ENCODE measurements at places on chromosomes 2 and 18.

GRCh38 chr18:79548621-79548985 is 131.0 kb upstream of the CTDP1 start:
- no peak for DNase-seq

DNA sequence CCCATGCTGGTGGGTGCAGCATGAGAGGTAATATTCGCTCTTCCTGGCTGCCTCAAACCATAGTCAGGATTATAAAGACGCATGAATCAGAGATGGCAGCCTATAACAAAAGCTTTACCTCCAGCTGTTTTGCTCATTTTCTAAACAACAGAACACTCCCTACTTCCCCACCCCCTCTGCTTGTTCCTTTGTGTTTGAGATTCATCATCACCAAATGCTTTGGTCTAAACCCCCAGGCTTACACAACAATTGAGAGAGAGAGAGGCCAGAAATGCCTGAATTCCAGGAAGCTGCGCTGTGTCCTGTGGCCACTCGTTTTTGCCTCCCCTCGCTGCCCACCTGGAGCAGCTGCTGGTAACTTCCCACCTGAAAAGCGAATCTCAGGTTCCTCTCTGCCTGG is 78.8 kb upstream of the CAPN13 start:
- DNase-seq: no peak

- DNase-seq: no peak
Observed at GRCh38 chr18:31203794-31204148, 41.1 kb upstream of the DSC1 start.

- no peak for DNase-seq
Observed at GRCh38 chr2:26054598-26055348, 20.9 kb downstream of the RAB10 start.

- DNase-seq: no peak
Observed at GRCh38 chr2:85549826-85550225, 10.9 kb downstream of the MAT2A start.

DNA sequence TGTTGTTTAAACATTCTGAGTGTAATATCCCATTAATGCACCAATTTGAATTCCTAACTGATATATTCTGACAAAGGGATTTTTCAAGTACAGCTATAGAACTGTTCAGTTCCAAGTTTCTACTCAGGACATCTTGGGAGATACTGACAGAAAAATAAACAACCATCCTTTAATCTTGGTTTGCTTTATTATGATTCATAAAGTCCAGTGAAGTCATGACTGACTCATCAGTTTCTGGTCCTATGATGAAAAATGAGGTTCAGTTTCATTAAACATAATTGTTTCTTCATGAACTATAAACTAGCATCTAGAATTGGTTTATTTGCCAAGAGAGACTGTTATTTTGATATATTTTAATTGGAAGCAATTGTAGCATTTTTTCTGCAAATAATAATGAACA is 896.2 kb downstream of the CCDC85A start:
- no peak for DNase-seq

DNA sequence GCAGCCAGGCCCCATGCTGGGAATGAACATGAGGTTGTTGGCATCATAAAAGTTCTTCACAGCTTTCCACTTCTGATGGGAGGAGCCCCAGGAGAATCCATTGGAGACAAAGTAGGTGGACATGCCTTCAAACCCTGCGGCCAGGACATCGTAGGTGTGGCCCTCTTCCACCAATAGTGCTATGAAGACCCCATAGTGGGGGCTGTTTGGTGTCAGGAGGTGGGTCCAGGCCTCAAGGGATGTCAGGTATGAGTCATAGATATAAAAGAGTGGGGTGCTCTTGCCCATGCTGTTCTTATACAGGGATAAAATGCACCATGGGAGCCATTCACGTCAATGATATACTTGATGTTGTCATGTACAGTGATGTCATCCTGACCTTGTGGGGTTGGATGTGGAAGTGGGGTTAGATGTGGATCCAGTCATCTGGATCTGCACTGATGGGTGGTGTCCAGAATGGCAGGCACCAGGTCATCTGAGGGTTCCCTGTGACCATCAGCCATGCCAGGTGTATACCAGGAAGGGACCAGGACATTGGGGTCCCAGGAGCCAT is 22.1 kb upstream of the MCM6 start:
- no peak for DNase-seq

GRCh38 chr2:88054782-88055370 is 707 bp downstream of the KRCC1 start:
- no peak for DNase-seq

GRCh38 chr2:130985206-130985780 is 108.0 kb downstream of the FAM168B start:
- no peak for DNase-seq

GRCh38 chr2:58195662-58196061 is 45.5 kb downstream of the FANCL start:
- no peak for DNase-seq

DNA sequence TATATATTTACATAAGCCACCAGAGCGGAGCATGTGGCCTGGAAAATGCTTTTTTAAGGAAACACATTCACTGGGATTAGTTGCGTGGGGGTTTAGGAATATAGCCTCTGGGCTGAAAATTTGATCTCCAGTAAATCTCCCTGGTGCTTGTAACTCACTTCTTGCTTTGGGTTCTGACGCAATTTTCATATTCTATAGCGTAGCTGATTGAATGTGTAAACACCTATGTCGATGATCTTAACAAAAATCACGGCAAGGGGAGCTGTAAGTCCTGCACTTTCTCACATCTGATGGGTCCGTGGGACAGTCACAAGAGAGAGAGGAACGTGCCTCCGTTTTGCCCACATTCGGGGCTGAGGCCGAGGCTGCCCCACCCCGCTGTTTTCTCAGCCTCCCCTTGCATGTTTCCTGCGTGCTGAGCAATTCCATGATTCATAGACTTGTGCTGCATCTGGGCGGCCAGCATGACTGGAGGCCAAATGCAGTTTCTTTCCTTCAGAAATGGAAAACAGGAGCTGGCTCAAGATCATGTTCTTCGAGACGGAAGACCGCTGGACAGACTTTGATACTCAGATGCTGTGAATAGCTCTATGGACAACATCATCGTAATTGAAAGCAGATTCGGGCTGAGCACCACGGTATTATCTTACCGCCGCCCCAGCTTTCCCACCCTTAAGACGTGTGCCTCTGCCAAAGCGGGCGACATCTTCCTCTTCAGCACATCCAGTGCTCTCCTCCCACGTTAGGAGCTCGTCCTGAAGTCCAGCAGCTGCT is 109.2 kb downstream of the TMEM18 start:
- DNase-seq: no peak

DNA sequence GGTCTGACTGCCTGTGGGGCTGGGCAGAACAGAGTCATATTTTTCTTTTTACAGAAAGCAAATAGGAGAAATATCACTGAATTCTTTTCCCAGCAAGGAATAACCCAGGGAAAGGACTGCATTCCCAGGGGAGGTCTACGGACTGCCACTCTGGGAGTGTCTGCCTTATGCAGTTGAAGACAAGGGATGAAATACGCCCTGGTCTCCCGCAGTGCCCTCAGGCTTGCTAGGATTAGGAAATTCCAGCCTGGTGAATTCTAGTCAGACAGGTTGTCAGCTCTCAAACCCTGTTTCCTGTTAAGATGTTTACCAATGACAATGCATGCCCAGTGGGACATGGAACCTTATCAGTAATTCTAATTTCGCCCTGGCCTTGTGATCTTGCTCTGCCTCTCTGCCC is 30.3 kb upstream of the PDK1 start:
- DNase-seq: no peak

- DNase-seq: no peak
Observed at GRCh38 chr2:30354150-30354549, 92.9 kb upstream of the LCLAT1 start.

GRCh38 chr18:23864624-23865023 is 149.9 kb upstream of the TTC39C start:
- no peak for DNase-seq

DNA sequence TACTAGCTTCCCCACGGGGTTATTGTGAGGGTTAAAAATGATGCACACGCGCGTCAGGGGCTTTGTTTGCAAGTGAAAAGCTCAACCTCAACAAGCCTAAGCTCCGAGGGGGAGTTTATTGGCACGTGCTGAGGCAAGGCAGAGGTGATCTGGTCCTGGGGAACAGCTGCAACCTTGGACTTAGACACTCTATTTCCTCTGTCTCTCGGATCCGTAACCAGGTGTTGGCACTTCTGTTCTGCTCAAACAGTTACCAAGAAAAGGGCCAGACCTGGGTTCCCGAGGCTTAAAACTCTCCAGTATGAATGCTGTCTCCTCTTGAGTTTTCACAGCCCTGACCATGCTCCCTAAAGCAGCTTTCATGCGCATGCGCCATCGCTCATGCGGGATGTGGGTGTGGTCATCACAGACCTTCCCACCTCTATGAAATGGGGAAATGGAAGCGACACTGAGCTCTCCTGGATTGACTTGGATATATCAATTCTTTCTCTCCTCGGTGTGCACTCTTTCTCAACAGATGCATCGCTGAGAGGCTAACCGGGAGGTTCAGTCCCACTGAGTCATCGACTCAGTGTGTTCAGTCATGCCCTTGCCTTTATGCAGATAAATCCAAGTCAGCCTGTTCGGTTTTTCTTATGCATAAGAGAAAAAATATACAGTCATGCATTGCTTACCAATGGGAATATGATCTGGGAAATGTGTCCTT is 19.9 kb upstream of the RAB31 start:
- no peak for DNase-seq

DNA sequence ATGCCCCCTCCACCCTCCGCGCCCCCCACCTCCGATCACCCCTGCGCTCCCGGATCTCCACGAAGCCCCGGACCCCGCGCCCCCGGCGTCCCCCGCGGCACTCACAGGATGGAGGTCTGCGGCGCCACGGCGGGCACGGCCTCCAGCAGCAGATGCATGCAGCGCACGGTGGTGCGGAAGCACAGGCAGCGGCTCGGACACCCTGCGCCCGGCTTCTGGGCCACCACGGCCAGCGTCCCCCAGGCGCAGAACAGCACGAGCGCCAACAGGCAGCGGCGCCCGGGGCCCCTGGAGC is 217 bp downstream of the PXDN start:
- DNase-seq: no peak

DNA sequence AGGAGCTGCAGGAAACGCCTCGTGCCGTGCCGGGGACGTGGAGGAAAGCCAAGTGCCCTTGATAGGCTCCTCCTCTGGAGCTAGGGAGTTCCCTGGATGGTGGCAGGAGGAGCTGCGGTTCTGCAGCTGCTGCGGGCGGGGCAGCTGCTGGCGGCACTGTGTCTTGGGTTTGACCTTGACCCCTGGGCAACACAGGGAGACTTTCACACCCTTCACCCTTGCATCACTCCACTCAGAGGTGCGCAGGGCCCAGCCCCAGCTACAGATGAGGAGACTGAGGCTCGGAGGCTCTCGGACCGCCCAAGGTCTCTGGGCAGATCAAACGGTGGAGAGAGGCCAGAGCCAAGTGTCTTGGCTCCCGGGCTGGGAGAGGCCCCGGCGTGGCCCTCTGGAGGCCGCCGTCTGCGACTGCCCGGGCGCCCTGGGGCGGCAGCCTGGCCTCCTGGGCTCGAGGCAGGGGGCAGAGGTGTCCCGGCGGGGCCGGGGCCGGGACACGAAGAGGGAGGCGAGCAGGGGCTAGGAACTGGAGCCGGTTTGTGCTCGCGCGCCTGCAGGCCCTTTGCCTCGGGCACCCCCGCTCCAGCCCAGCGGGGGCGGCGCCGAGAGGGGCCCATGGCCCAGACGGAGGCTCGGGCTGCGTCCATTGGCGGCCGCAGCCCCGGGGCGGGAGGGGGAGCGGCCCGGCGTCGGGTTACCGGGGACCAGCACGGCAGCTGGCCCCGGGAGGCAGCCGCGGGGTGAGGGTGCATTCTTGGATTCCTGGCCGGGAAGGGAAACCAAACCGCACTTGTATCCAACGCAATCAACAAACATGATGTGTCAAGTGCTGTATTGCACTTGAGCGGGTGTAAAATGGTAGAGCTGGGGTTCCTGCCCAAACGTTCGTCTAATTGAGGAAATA is 129.6 kb upstream of the SLC1A4 start:
- DNase-seq: no peak

GRCh38 chr2:95698146-95698545 is 106.3 kb downstream of the TRIM43 start:
- DNase-seq: no peak

GRCh38 chr2:161905389-161906046 is 168.5 kb downstream of the DPP4 start:
- DNase-seq: no peak

DNA sequence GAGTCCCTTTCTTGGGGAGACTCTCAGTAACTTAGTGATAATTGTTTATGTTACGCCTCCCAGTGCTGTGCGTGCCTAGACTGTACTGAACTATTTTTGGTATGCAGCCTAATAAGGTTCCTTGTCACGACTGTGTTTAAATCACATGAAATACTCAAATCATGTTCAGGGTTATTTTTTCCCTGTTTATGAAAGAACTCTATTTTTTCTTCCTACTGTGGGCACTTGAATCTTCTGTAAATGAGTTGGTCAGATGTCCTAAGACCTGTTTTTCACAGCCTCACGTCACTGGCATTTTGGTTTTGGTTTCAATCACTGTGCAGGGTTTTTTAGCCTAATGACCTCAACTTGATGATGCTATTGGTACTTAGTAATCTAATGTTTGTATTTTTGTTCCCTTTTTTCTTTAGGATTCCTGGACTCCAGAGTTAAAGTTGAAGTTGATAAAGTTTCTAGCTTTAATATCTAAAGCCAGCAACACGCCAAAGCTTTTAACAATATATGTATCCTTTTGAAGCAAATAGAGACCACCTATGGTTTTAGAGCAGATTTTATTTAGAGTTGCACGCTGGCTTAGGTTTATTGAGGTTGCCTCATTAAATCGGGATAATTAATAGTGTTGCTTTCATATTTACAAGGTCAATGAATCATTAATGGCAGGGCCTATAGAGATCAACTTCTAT is 24.0 kb downstream of the ARMC9 start:
- DNase-seq: no peak

GRCh38 chr2:239774142-239774462 is 251.0 kb downstream of the NDUFA10 start:
- no peak for DNase-seq

GRCh38 chr2:151106805-151107506 is 154.7 kb downstream of the RBM43 start:
- no peak for DNase-seq

DNA sequence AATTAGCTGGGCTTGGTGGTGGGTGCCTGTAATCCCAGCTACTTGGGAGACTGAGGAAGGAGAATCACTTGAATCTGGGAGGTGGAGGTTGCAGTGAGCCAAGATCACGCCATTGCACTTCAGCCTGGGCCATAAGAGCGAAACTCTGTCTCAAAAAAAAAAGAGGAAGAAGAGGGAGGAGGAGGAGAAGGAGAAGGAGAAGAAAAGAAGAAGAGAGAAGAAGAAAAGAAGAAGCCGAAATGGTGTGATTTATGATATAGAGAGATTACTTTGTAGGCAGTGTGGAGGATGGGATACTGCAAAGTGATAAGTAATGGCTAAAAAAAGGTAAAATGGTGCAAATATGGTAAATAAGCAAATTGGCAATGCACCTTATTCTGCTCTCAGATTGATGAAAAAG is 25.1 kb downstream of the THNSL2 start:
- DNase-seq: no peak

Measured in activated CD4-positive, alpha-beta T cell treated with anti-CD3 and anti-CD28 coated beads for 24 hours (primary cell).